ENCODE measurements at places on chromosomes 12 and 14.

DNA sequence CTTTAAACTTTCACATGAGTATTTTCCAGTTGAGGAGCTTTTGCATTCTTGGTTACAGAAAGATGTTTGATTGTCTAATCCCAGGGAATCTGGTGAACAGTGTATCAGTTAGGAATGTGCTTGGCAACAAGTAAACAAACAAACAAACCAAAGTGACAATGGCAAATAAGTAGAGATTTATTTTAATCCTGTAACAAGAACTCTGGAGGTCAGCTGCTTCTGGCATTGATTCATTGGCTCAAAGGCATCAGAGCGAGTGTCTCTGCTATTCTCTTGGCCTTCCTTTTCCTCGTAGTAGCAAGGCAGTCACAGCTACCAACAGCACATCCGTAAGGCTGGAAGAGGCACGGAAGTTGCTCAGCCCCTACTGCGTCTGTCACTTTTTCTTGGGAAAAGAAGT, 37.2 kb downstream of the CRADD start:
- DNase-seq: no peak

GRCh38 chr12:76384560-76384959, 36.3 kb upstream of the BBS10 start:
- no peak for DNase-seq

GRCh38 chr14:28652782-28653181, 113.8 kb upstream of the FOXG1 start:
- DNase-seq: no peak

GRCh38 chr14:88166616-88167015, 156.5 kb downstream of the KCNK10 start:
- peak; percentile 19 for DNase-seq

DNA sequence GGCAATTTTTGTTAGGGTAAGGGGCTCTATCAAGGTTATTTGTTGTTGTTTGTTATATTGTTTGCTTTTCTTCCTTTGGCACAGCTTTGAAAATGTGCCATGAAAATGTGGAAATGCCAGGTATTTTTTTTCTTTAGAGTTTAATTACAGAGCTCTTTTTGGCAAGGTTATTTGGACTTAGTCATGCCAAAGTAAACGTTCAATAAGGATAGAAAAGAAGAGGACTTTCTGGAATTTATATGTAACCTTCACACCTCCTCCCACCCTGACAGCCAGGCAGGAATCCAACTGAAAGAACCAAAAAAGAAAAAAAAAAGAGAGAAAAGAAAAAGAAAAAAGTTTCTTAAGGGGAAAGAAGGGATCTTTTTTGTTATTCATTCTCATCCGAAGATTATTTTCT, 217.8 kb downstream of the KITLG start:
- no peak for DNase-seq

- DNase-seq: no peak
These were observed 50.9 kb upstream of the BCL2L14 start for GRCh38 chr12:12019881-12020280.

DNA sequence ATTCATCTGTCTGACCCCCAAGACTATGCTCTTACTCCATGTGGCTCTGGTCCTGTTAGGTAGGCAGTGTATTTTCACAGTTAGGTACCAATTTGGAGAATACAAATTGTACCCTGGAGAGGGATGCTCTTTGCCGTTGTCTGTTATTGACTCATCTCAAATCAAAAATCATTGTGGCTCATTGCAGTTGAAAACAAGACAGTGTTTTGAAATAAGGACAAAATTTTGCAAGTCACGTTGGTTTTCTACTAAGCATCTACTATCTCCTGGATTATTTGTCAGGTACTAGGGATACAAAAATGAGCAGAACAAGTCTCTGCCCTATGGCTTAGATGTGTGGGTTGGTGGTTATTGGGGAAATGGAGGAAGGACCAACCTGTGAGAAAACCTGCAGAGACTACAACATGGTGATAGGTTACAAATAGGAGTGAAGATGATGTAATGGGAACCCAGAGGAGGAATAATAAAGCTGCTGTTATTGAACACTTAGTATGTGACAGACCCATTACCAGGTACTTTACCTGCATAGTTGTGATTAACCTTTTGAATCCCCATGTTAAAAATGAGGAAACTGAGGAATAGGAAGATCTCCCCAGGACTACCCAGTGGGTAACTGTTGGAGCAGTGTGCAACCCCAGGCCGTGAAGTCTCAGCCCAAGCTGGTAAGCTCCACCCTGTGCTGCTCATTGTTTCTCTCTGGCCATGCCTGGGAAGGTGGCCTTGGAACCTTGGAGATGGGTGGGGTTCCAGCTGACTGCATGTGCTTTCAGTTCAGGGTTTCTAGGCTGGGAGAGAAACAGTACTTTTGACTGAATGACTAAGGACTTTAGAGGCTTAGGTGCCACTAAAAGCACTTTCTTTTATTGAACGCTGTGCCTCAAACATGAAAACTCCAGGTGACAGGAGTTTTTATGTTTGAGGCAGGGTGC, 72.9 kb upstream of the SRSF5 start:
- DNase-seq: no peak

GRCh38 chr12:68400226-68400829, 68.2 kb upstream of the MDM1 start:
- DNase-seq: no peak

GRCh38 chr14:55537782-55538181, 42.2 kb upstream of the KTN1 start:
- DNase-seq: no peak

DNA sequence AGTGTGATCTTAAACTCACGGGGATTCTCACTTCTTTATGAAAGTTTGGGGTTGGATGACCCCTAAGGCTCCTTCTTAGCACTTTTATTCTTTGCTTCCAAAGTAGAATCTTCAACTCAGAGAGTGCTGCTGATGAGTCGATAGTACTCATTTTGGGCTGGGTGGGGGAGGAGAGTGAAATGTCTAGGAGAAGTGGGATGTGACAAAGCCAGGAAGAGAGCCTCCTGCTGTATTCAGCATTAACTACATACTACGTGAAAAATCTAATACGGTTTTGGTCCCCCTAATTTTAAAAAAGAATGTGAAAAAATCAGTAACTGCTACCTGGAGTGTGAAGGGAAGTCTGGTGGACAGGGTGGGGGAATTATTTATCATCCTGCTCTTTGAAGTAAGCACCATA, 148.3 kb downstream of the SAMD4A start:
- DNase-seq: no peak

DNA sequence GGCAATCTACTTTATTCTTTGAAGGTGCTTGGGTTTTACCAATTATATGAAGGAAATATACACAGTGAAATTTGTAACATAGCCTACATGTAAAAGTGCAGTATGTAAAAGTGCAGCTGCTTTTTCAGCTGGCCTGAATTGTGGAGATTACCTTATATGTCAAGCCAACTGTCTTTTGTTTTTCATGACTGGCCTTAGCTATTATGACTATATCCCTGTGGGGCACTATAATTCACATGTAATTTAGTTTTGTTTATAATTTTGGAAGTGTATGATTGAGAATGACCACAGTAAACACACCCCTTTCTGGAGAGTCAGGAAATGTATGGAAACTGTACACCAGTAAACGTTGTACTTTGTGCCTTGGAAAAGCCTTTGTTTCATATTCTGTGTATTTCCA, 435.0 kb upstream of the STXBP6 start:
- DNase-seq: no peak

DNA sequence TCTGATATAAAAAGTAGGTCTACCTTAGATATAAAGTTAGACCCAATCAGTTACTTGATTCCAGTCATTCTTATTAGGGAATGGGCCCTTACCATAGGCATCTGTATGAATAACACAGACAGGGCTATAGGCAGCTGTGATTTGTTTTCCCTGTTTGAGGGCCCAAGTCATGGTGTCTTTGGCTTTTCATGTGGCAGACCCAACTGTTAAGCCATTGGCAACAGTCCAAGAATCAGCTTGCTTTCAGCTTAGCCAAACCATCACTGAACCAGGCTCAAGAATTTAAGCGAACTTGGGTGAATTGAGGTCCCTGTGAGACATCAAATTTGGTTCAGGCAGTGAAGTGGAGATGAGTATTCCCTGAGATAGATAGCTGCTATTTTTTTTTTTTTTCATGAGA, 111.2 kb downstream of the LRRIQ1 start:
- no peak for DNase-seq

- DNase-seq: no peak
These were observed 220.5 kb downstream of the FOXN3 start for GRCh38 chr14:89196545-89196944.

GRCh38 chr14:64721391-64721791, 17.2 kb downstream of the PLEKHG3 start:
- no peak for DNase-seq

GRCh38 chr12:94516985-94517384, 57.3 kb upstream of the CEP83 start:
- DNase-seq: no peak

DNA sequence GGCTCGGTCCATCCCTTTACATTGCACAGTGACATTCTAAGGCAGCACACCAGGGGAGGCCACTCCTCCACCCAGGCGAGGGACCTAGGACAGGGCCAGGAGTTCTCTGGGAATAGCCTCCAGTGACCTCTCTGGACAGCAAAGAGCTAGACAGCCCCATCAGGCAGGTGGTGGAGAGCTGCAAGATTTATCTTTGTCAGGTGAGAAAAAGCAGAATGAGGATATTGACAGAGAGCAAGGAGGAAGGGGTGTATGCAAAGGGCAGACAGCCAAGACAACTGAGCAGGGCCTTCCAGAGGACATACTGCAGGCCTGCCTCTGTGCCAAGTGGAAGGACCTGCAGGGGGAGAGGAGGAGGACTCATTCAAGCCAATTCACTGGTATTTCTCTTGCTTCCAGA, 112.4 kb upstream of the MAX start:
- no peak for DNase-seq

DNA sequence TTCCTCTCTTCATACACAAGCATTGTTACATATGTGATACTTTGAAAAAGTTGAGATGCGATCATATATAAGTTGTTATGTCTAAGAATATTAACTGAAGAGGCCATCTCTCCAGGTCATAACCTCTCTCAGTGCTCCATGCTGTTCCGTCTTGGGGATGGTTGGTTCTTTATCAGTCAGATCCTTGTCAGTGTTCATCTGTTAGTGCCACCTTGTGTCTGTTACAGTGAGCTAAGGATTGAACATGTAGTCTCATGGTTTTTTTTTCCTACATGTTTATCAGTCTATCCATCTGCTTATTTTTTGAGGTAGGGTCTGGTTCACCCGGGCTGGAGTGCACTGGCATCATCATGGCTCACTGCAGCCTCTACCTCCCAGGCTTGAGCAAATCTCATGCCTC, 30.5 kb downstream of the EP400 start:
- DNase-seq: no peak

DNA sequence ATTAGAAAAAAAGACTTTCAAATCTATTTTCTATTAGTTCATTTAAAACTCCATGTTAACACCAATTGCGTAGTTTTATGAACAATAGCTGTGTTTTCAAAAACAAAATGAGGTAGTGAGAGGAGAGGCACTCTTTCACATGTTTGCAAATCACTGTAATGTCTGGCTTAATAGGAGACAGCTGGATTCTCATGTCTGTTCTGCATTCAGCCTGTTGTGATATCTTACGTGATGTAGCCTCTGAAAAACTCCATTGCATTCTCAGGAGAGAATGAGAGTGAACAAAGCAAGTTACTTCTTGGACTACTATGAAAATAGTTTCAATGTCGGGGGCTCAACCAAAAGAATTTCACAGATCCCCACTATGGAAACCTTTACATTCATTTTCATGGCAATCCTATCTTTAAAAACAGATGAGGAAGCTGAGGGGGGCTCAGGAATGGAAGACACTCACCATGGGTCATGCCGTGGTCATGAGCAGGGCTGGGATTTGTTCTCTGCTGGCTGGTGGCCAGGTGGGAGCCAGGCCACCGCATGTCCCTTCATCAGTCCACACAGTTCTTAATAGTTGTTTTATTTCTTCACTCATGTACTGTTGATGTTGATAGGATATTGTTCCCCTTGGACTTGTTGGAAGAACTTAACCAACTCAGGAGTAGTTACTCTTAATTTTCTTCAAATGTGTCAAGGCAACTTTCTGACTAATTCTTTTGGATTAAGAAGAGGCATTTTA, 346.2 kb upstream of the FAR2 start:
- no peak for DNase-seq

DNA sequence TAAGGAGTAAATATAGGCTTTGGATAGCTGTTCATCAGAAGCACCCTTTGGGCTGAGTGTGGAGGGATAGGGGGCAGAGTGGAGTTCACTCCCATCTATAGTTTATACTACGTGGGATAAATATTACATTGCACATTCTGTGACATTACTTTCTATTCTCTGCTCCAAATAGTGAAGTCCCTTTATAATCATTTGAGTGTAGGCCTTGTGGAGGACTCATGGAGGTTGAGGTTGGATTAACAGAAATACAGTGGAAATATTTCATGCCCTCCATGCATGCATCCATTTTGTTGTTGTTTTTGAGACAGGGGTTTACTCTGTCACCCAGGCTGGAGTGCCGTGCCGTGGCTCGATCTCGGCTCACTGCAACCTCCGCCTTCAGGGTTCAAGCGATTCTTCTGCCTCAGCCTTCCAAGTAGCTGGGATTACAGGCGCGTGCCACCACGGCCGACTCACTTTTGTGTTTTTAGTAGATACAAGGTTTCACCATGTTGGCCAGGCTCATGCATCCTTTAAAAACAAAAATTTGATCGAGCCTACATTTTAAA, 1.4 kb downstream of the CHPT1 start:
- DNase-seq: no peak

- no peak for DNase-seq
These were observed 133.1 kb downstream of the MED13L start for GRCh38 chr12:116144384-116144783.

DNA sequence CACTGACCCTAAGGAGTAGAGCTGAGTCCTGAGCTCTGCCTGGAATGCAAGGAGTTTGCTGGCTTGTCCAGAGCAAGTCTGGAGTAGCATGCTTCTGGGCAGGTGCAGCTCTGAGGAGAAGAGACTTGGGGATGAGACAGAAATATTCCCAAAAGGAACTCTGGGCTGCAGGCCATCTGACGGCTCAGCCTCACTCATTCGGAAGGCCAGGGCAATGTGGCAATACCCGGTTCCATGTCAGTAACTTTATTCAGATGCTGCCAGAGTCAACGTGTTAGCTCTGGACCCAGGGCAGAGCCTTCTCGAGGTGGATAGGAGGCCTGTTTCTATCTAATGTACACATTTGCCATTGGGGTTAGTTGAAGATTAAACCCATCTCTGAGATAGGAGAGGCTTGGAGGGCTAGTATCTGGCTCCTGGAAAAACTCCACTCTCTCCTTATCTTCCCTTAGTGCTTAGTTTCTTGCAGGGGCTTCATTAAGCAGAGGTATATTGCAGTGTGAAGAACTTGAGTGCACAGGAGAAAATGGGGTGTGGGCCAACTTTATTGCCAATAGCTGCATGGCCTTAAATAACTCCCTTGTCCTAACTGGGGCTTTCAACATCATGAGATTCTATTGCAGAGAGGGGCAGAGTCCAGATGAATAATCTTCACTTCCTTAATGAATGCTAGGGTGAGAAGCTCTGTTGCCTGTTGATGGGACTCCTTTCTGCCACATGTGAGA, 65.6 kb downstream of the NTF3 start:
- no peak for DNase-seq

Data from liver (tissue), 10 donors.